ENCODE measurements at places on chromosomes 2 and 18.
A peak's percentile ranks its signal among the peaks of the same experiment; 100 is the strongest.

GRCh38 chr18:59546188-59546587 is 151.0 kb downstream of the CCBE1 start:
- peak; percentile 81 for DNase-seq

- no peak for DNase-seq
These were observed 105.8 kb downstream of the ICOS start for GRCh38 chr2:204042401-204042800.

DNA sequence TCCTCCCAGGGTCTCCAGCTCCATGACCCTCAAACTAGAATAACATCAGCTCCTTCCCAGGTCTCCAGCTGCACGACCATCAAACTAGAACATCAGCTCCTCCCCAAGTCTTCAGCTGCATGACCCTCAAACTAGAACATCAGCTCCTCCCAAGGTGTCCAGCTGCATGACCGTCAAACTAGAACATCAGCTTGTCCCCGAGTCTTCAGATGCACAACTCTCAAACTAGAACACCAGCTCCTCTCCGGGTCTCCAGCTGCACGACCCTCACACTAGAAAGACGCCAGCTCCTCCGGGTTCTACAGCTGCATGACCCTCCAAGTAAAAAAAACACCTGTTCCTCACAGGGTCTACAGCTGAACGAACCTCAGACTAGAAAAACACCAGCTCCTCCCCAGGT is 312.9 kb upstream of the TFPI start:
- no peak for DNase-seq

- no peak for DNase-seq
These were observed 1.8 kb downstream of the SERPINB13 start for GRCh38 chr18:63588909-63589308.

DNA sequence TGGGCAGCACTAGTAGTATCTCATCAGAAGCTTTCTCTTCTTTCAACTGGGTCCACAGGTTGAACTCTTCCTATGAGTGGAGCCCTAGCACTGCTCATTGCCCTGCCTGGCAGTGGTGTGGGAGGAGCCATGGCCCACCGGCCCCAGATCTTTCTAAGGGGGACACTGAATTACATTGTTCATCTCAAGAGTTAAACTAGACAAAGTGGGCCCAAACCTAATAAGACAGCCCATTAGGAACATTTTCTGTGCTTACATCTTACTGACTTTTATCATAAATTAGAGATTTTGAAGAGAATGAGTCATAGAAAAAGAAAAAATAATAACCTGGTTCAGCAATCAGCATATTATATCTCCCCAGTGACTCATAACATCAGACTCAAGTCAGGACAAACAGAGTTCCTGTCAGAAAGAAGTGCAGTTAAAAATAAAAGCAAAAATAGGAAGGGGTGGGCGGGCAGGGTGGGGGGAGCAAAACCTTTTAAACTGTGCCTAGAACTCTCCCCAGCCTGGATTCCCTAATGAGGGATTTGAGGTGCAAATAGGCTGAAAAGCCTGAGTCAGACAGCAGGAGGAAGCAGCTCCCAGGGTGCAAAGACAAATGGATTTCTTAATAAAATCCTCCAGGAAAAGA is 161.6 kb upstream of the TRIB2 start:
- peak; percentile 11 for DNase-seq

DNA sequence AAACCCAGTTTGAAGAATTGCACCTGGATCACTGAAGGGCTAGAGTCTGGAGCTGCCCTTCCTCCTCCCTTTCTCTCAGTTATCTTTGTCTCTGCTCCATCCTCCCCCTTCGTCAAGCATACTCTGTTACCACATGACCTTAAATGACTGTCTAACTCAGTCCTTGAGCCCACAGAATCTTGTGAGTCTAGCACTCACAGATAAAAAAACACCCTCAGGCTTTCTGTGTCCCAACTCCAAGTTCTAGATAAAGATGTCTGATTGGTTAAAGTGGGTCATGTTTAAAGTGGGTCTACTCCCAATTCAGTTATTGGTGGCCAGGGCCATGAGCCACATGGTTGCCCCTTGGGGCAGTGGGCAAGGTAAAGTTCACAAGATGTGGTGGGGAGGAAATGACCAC is 53.5 kb upstream of the CYP1B1 start:
- DNase-seq: no peak

DNA sequence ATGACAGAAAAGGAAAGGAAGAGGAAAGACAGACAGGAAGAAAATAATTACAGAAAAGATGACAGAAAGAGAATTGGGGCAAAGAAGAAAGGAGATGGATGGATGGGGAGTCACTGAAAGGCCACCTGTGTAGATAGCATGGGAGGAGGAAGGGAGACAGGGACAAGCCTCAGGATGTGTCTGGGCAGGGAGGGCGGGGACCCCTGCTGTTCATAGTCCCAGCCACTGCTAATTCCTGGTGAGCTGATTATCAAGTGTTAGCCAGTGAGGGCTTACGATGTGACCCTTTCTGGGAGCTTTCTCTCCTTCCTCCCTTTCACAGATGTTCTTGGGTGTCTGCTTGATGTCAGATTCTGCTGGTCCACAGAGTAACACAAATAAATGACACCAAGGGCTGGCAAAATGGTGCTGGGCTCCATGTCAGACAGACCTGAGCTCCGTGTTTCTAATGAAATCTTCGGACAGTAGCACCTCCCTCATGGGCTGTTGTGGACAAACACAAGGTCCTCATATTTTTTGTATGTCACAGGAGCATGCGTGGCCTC is 13.6 kb downstream of the FHOD3 start:
- DNase-seq: no peak

DNA sequence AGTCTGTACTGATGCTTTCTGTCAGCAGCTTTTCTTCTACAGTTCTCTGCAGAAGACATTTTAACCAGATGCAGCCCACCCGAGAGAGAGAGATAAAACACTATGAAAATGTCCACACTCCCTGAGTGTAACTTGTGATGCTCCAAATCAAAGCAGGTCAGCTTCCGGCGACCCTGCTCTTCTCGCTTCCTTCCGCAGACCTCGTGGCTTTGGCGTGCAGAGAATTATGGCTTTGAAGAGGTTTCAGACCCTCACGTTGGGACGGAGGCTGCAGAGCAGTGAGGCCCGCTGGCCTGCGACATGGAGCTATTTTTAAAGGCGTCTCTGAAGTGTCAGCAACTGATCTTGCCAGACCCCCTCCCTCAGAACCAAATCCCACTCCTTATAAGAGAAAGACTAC is 41.8 kb downstream of the TMEM163 start:
- no peak for DNase-seq

- DNase-seq: no peak
These were observed 386.0 kb downstream of the IRS1 start for GRCh38 chr2:226413498-226414130.

- no peak for DNase-seq
These were observed 155.9 kb downstream of the NAPG start for GRCh38 chr18:10681581-10682367.

- no peak for DNase-seq
These were observed 242.0 kb downstream of the DPP10 start for GRCh38 chr2:114684403-114684802.

DNA sequence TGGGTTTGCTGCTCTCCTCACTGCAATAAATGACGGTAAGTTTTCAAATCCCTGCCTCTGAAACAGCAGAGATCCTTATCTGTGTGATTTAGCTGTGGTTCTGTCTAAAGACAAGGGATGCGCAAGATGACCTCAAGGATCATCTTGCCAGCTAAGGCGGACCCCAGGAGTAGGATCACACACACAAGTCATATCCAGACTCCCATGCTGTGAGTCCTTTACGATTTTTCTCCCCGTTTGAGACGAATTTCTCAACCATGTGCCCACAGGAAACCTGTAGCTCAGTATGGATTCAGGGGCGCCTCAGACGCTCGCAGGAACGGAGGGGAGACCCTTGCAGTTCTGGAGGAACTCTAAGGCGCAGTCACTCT is 11.1 kb upstream of the DCTN1 start:
- peak; percentile 33 for DNase-seq

- DNase-seq: no peak
These were observed 748.7 kb upstream of the CHAC2 start for GRCh38 chr2:53018825-53019425.

- DNase-seq: peak; percentile 59
These were observed 27.2 kb upstream of the BBS5 start for GRCh38 chr2:169452080-169452479.

GRCh38 chr2:200757399-200757798 is 54.3 kb upstream of the BZW1 start:
- no peak for DNase-seq

DNA sequence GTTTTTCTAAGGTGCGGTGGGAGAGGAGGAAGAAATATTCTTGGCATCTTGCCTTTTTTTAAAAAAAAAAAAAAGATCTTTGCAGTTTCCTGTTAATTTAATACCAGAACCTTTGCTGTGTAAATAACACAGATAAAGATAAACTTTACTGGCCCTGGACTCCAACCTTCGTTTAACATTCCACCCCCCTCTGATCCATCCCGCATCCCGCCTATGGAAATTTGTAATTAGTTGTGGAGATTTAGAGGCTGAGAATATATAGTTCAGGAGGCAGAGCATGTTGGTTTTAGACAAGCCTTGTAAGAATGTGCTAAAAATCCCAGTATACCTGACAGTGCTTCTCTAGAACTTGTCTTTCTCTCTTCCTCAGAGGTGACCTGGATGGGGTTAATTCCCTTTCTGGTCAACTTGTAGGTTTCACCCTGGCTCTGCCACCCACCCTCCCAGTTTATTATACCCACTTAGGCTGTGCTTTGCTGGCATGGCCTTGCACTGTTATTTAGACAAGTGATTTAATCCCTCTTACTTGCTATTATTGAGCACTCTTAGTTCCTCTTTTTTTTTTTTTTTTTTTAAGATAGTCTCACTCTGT is 2.9 kb upstream of the C2orf72 start:
- no peak for DNase-seq

DNA sequence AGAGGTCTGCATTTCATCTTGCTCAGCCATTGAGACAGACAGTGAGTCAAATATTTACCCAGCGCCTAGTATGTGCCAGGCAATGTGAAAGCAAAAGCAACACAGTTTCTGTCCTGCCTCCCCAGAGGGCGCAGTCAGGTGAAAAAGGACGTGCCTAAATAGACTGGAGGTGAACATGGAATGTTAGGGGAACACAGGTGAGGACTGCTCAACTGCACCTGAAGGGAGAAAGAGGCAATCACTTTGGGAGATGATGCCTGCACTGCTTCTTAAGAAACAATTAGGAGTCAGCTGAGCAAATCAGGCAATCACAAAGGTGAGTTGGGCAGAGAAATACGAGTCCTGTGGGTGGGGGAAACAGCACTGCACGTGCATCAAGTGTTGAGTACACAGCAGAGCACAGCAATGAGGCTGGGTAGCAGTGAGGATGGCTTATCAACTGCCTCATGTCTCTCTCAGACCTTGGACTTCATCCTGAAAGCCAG is 218.3 kb upstream of the SMAD7 start:
- DNase-seq: no peak

DNA sequence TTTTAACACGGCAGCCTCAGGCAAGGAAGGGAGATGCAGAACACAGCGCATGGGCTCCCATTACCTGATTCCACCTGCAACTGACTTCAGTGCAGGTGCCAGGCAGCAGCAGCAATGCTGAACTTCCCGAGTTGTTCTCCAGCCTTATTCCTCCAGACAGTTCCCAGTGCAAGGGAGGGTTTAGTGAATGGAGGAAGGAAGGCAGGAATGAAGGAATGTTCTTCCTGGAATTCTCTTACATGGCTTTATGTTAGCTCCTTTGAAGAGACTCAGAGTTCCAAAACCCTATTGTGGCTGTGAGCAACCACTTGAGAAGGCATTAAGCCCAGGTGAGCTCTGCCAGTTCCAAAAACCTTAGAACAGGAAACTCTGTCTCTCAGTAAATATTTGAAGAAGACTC is 45.5 kb downstream of the SERPINB7 start:
- no peak for DNase-seq

- no peak for DNase-seq
These were observed 77.0 kb upstream of the PDE1A start for GRCh38 chr2:182503886-182504285.

DNA sequence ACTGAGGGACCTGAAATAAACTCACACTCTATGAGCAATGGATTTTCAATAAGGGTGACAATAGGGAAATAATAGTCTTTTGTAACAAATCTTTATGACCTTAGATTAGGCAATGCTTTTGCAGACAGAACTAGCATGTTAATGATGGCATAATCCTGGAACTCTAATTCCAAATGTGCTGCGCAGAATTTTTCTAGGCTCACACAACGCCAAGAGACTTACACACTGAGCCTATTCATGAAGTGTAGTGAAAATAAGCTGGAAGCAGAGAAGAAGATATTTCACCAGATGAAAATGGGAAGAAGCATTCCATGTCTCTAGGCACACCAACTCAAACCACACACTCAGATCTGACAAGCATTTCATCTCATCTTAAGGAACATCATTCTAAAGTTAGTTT is 178.5 kb downstream of the L3MBTL4 start:
- DNase-seq: no peak

DNA sequence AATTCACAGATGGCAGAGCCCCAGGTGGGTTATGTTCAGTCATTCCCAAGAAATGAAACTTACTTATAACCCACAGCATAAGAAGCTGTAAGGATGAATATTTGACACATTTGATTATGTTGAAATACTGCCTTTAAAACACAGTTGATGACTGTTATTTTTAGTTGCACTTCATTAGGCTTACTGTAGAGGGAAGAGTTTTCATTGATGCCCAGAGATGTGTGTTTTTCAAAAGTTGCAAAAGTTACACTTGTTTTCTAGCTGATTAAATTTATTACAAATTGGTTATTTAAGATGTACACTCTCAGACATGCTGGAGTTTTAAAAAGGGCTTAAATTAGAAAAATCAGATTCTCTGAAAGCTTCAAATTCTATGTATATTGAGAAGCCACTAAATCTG is 506.1 kb downstream of the PARD3B start:
- DNase-seq: no peak

DNA sequence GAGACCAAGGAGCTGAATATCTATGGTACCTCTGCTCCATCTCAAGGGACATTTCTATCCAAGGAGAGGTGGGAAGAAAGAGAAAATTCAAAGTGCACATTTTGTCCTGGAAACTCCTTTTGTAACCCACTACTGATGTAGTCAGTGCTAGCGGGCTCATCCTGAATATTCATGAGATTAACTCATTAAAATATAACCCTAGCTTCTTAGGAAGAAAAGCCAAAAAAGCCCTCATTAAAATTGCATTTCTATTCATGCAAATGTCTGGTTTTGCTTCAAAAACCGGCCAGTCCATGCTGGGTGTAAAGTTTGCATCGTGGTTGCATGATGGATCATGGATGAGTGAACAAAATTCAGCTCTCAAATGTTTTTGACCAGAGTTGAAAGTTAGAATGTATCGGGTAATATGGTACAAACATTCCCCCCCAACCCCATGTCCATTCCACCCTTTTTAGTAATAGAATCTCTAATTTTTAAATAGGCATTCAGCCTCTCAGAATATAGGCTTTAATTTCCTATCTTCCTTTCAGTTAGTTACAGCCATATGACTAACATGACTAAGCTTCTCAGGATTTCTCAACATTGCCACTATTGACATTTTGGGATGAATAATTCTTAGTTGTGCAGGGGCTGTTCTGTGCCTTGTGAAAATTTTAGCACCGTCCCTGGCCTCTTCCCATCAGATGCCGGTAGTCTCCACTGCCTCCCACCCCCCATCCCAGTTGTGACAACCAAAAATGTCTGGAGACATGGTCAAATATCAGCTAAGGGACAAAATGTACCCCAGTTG is 104.2 kb upstream of the RND3 start:
- DNase-seq: no peak
